ENCODE measurements at places on chromosomes 7 and 10.
A peak's percentile ranks its signal among the peaks of the same experiment; 100 is the strongest.

DNA sequence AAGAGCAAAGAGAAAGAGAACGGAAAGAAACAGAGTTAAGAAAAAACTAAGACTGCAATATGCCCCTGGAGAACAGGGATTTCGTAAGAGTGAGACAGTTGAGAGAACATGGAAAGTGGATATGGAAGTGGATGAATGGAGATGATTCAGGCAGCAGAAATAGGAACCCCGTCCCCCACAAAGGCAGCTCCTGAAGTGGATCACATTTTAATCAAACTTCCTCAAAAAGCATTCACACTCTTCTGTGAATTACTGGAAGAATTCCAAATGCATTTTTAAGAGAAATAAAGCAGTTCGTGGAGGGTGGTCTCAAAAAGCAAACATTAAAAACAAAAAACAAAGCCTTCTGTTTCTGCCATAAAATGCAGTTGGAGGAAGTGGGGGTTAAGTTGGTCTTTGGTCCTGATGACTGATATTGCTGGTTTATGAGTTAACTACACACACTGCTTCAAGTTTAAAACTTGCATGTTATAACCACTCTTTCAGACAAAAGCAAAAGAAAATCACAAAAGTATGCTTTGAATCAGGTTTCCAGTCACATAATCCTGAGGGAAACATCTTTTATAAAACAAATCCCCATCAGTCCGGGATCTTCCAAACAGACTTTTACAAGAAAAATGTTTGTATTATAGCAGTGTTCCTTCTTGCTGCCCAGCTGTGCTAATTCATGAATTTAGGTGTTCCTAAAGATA is 214.3 kb downstream of the FANK1 start:
- no peak for DNase-seq

- no peak for DNase-seq
Measured at GRCh38 chr10:15780353-15781135, 60.8 kb upstream of the ITGA8 start.

- DNase-seq = no peak
Measured at GRCh38 chr7:134366481-134366880, 49.8 kb upstream of the SLC35B4 start.

GRCh38 chr10:36491926-36492325 is 633.5 kb upstream of the ANKRD30A start:
- no peak for DNase-seq

- peak; percentile 70 for DNase-seq
Measured at GRCh38 chr7:150755473-150756099, 18.4 kb downstream of the GIMAP5 start.

DNA sequence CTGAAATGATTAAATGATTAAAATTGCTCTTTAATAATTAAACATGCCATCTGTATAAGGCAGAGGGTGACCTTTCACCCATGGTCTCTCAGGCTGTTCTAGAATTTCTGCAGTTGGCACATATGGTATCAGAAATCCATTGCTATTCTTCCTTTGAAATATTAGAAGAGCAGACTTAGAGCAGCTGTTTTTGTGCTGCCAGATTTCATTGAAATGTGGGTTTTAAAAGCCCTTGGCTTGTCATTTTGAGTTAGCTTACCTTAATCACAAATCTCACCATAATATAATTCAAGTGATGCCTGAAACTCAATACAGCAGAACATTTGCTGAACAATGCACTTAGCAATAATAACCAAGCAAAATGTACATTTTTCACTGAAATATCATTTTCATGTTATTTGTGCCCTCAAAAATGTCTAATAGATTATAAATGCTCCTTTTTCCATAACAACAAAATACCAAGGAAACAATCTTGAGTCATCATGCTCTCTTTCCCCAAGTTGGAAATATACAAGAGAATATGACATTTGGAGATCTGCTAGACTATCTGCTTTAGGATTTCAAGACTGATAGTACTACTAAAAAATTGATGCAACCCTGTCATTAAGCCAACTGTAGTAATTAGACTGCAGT is 16.1 kb upstream of the PTTG1IP2 start:
- no peak for DNase-seq

DNA sequence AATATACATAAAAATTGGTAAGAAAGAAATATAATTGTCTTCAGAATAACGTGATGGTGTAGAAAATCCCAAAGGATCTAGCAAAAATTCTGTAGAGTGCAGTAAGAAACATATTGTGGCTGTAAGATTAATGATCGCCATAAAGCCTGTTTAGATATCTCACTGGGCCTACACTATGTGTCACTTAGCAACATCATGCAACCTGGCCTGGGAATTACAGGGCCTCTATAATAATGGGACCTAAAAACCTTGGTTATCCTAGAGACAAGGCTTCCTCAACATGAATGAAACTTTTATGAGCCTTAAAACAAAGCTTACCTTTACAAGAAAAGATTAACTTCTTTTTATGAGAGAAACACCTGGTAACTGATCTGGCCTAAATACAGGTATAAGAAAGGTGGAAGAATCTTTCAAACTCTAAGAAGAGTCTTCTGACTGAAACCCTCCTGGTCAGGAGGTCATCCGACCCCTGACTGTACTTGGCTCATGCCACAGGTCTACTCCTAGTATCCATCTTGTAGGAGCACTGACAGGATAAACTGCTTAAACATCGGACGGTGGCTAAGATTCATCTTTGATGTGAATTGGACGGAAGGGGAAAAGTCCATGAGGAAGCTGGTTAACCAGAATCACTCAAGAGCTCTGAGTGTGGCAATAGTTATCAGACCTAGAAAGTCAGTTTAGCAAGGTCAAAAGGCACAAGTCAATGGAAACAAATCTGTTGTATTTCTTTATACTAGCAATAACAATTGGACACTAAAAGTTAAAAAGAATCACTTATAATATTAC is 1155.1 kb upstream of the SORCS1 start:
- DNase-seq = no peak

DNA sequence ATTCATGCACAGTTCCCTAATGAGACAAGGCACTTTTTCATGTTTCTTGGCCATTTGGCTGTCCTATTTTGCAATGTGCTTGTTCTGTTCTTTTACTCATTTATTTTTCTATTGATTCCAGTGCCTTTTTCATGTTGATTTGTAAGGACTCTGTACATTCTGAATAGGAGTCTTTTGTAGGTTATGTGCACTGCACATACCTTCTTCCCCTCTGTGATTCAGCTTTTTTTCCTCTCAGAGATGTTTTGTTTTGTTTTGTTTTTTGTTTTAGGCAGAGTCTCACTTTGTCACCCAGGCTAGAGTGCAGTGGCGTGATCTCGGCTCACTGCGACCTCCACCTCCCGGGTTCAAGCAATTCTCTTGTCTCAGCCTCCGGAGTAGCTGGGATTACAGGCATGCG is 59.7 kb downstream of the KCNH2 start:
- no peak for DNase-seq

GRCh38 chr7:83599131-83599530 is 49.8 kb downstream of the SEMA3E start:
- no peak for DNase-seq

GRCh38 chr7:39624442-39624807 is 1.1 kb downstream of the RALA start:
- DNase-seq = peak; percentile 28

GRCh38 chr10:108562105-108562504 is 1361.2 kb downstream of the XPNPEP1 start:
- DNase-seq = no peak

GRCh38 chr10:131897297-131897899 is 3.4 kb upstream of the PPP2R2D start:
- no peak for DNase-seq

DNA sequence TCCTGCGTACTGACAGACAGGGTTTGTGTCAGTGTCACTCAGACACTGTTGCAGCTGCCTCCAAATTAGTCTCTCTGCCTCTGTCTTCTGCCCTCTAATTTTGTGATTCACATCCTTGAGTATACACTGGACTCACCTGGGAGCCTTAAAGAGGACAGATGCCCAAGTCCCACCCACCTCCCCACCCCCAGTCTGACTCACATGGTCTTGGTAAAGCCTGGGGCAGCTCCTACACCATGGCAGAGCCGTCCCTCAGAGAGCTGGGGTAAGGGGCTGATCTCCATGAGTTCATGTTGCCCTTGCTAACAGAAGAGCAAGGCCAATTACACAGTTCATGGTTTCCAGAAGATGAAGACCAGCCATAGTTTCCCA is 197.6 kb upstream of the STK17A start:
- DNase-seq = no peak

- no peak for DNase-seq
Measured at GRCh38 chr7:123994449-123994848, 38.4 kb downstream of the TMEM229A start.

DNA sequence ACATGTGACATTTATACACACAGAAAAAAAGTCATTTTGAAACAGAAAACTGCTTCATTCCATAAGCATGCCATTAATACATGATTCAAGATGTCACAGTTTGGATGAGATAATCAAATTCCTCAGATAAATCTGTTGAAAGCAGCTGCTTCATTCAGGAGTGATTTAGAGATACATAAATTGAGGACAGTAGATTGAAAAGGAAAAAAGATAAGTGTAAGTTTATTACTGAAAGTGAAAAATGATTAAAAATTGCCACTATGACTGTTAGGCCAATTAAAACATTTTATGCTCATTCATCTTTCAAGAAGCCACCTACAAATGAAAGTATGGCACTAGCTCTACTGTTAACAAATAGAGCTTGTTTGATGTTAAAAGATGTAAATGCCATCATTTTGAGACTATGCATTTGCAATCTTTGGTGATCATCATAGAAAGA is 136.9 kb upstream of the CDK6 start:
- no peak for DNase-seq

DNA sequence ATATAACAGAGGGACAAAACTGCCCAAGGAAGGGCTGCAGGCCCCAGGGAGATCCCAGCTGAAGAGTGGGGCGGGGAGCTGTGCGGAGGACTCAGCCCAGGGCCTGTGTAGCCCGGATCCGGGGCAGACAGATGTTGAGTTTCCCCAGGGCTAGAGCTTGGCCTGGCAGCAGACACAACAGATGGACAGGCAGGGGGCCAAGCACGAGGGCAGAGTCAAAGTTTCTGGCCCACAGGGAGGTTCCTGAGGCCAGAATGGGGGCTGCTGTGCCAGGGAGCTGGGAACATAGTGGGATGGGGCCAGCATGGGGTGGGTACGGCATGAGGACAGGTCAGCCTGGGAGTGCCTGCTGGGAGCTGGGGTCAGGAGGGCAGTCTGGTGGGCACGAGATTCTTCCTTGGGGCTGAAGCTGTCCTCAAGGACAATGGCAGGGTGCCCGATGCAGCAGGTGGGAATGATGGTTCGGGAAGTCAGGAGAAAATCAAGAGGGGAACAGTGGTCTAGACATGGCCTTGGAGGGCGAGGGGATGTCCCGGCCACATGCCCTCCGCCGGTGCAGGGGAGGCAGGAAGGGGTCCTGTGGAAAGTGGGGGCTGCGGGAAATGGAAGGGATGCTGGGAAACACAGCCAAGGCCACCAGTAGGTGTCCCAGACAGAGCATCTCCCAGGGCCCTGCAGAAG is 519.1 kb upstream of the FOXK1 start:
- no peak for DNase-seq

GRCh38 chr10:95505084-95505610 is 56.0 kb downstream of the SORBS1 start:
- DNase-seq = no peak

Data from stimulated activated CD4-positive, alpha-beta T cell treated with anti-CD3 and anti-CD28 coated beads, Interleukin-2, amount 100 ng/mL, for 24 hours (primary cell).